ENCODE measurements at places on chromosomes 3 and 15.

DNA sequence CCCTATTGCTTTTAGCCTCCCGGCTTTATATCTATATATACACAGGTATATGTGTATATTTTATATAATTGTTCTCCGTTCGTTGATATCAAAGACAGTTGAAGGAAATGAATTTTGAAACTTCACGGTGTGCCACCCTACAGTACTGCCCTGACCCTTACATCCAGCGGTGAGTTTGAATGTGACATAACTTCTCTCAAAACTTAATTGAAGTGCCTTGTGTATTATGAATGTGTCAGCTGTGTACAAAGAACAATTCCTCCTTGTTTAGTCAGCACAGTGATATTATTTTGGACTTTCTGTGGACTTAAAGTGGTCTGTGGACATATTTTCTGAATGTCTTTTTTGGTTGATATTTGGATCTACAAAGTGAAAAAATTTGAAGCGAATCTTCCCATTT, 220 bp downstream of the TP63 start:
- DNase-seq: no peak

GRCh38 chr3:169659820-169660674, 3.5 kb downstream of the MECOM start:
- DNase-seq: no peak

DNA sequence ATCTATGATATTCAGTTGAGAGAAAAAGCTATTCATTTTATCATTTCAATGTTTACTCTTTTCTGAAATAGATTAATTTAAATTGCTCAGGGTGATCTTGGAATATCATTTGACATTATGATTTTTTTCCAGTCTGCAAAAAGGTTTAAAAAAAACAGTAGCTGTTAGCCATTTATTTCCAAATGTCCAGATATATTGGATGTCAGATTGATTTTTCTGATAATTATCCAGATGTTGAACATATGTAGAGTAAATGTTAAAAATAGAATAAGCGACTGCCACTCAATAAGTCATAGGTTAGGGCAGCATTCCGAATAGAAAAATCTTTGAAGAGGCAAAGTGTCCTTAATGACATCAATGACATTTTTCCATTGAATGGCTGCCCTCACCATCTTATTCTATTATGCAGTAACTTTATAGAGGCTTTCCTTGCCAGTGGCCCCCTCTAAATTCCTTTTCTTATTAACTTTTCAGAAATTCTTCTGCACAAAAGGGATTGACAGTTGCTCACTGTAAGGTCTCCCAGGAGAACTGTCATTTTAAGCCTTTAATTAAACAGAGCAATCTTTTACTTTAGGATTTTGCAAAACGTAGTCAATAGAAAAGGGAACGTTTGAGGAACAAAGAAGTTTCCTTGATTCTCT, 316.5 kb downstream of the GBE1 start:
- no peak for DNase-seq

GRCh38 chr3:133130168-133130567, 92.0 kb downstream of the TMEM108 start:
- DNase-seq: no peak

DNA sequence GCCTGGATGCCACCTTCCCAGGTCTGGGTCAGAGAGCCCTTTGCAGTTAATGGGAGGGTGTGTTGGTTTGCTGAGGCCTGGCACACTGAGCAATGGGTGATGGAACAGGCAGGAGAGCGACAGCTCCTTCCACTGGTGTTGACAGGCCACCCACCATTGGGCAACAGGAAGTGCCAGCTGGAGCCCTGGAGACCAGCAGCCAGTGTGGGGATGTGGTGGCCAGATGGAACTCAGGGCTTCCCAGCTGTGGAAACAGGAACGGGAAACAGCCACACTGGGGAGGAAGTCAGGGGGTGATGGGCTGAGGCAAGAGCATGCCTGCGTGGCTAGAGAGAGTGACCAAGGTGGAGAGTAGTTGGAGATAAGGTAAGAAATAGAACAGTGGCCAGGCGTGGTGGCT, 9.3 kb downstream of the PSTPIP1 start:
- DNase-seq: peak; percentile 49

DNA sequence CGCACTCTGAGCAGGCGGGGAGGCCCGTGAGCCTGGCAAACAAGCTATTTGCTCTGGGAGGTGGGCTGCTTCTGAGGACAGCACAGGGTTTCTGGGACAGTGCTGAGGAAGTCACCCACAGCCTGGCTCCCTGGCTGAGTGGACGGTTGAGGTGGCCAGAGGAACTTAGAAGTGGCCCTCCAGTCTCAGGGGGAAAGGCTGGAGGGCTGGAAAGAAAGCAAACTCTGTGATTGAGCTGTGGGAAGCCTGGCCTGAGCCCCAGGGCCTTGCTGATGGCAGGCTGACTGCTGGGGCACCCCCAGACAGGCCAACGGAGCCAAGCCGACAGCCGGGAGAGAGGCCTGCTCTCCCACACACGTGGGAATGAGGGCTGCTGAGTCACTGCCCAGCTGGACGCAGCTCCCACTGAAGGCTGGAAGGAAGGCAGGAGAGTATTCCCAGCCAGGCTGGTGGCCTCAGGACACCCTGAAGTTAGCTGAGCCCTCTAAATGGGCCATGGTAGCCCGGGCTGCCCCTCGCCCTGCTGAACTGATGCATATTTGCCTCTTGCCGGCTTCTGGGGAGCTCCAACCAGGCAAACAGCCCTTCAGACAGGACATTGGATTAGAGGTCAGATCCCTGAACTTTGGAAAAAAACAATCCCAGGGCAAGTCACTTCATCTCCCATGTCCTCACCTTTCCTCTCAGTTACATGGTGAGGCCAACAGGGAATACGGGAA, 98.0 kb upstream of the TLE3 start:
- peak; percentile 46 for DNase-seq

DNA sequence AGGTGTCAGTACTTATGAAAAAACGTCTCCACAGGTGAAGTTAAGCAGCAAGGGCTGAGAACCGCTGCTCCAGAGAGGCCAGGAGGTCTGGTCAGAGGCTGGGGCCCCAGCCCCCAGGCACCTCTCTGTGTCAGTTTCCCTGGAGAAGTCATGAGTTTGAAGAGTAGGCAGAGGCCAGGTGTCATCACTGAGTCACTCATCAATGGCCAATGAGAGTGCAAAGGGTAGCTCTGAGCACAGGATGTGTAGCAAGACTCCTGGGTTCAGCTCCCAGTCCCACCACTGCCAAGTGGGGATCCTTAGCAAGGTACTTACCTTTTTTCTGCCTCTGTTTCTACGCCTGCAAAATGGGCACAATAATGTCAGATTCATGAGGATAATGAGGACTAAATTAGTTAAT, 47.9 kb downstream of the CORO2B start:
- DNase-seq: no peak

- DNase-seq: no peak
Measured at GRCh38 chr3:135565546-135565945, 400.0 kb upstream of the PPP2R3A start.

GRCh38 chr15:70234256-70234905, 136.7 kb upstream of the TLE3 start:
- no peak for DNase-seq

- peak; percentile 1 for DNase-seq
Measured at GRCh38 chr3:141421639-141422319, 53.5 kb downstream of the ZBTB38 start.

DNA sequence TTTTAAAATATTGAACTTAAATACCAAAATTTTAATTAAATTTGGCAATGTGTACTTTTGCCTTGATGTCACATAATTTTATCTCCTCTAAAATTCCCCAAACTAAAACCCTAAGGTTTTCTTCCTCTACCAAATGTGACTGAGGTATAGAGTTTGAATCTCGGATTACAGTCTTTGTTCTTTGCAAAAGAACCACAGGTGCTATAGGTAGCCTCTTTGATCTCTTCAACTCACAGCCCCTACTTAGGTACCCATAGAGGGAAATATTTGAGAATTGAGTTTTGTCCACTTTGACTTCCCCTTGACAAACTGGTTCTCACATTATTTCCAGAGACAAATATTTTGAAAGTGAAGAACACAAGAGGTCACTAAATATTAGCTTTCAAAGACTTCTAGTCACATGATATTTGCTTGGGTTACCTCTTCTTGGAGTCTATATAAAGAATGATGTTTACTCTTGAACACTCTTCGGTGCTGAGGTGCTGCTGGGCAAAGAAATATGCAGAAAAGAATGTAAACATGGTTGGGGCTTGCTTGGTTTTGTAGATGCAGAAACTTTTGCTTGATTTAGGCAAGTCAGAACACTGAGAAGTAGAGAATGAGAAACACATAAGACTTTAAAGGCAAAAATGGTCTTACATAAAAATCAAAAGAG, 120.8 kb upstream of the MCTP2 start:
- DNase-seq: no peak

DNA sequence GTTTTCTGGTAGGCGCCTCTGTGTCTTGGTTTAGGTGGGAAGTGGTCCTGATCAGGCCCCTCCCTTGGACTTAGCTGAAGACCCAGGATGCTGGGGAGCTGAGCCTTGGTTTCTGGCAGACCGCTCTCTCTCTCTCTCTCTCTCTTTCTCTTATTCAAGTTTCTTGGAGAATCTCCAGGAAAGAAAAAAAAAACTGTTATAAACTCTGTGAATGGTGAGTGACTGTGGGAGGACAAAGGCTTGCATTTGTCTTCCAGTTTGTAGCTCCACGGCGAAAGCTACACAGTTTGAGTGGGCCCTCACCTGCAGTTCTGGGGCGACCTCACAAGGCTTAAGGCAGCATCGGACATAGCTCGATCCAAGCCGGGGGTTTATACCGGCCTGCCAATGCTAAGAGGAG, 7.5 kb downstream of the DET1 start:
- DNase-seq: no peak

GRCh38 chr3:128616516-128617269, 33.9 kb downstream of the RPN1 start:
- DNase-seq: no peak

- no peak for DNase-seq
Measured at GRCh38 chr3:155648013-155648591, 96.8 kb downstream of the PLCH1 start.

DNA sequence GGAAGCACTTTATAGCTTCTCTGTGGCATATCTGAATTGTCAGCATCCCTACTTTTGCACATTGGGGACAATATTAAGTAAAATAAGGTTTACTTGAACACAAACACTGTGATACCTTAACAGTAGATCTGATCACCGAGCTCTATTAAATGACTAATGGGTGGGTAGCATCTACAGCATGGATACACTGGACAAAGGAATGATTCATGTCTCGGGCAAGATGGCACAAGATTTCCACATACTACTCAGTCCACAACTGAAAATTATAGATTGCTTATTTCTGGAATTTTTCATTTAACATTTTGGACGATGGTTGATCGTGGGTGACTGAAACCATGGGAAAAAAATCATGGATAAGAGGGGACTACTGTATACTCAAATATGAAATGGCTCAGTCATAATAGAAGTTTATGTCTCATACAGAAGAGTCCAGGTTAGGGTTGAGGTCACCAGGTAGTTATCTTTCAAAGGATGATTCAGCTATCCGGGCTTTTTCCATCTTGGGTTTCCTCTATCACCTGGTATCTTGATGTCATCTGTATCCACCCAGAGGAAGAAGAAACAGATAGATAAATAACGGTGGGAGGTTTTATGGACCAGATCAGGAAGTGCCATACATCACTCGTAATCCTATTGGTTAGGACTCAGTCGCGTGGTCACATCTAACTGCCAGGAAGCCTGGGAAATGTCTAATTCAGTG, 320.0 kb upstream of the RARB start:
- no peak for DNase-seq

- no peak for DNase-seq
Measured at GRCh38 chr15:42077689-42078088, 16.7 kb downstream of the PLA2G4D start.

DNA sequence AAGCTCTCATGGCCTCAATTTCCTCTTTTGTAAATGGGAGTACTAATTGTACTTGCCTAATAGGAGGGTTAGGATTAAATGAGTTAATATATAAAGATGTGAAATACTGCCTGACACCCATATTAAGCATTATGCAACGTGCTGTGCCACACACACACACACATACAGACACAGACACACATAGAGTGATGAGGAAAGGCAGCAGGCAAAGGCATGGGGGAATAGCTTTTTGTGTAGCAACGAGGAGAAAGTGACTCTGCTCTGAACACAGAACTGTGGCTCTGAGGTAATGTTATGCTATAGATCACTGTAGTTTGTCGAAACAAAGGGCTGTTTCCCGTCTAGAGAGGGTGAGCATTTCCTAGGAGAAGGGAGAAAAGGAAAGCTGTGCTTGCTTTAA, 233.3 kb upstream of the SLCO3A1 start:
- DNase-seq: no peak

DNA sequence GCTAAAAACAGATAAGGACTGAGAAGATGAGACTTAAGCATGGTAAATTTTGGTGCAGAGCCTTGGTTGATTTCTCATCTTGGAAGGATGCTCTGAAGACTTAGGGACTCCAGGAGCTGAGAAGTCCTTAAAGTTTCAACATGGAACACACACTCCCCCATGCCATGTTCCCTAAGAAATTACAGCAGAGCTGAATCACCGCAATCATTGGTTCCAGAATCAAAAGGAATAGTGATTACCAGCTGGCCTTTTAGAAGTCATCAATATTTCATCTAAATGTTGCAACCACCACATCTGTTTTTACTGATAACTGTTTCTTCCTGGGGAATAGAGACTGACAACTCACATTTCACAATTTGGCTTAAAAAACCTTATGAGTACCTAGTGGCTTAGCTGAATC, 229.3 kb downstream of the MINAR1 start:
- no peak for DNase-seq

- no peak for DNase-seq
Measured at GRCh38 chr3:66406831-66407610, 93.8 kb downstream of the LRIG1 start.

DNA sequence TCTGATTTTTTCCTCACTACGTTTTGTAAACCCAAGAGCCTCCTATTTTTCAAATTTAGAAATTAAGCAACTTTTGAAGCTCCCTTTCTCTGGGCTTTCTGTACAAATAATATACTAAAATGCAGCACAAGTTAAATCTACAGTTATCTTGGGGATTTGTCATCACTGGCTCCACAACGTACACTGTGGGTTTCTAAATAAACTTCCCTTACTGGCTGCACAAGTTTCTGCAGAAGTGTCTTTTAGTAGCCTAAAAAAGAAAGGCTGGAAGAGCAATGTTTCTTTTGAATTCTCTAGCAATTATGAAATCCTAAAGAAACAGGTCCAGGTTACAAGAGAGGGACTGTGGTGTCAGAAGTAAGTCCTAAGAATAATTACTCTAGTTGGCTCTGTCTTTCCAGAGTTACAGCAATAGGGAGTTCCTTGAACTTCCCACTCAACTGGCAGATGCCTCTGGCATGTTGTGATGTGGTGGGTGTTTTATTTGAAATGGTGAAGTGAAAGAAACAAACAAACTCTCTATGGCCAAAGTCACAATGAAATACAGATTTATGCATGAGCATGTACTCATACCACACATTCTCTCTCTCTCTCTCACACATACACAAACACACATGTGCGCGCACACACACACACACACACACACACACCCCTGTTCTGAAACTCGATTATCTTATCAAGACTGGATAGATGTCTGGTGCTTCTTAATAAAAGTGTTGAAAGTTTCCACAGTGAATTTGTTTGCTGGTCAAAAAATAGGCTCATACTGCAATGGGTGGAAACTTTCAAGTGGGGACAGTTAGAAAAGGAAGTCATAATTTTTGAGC, 198.2 kb downstream of the SSR3 start:
- no peak for DNase-seq

Data from mucosa of descending colon (tissue), 3 donors.